ENCODE measurements at places on chromosomes 11 and 22.

- no peak for DNase-seq
These were observed 27.9 kb downstream of the YPEL1 start for GRCh38 chr22:21707677-21708076.

DNA sequence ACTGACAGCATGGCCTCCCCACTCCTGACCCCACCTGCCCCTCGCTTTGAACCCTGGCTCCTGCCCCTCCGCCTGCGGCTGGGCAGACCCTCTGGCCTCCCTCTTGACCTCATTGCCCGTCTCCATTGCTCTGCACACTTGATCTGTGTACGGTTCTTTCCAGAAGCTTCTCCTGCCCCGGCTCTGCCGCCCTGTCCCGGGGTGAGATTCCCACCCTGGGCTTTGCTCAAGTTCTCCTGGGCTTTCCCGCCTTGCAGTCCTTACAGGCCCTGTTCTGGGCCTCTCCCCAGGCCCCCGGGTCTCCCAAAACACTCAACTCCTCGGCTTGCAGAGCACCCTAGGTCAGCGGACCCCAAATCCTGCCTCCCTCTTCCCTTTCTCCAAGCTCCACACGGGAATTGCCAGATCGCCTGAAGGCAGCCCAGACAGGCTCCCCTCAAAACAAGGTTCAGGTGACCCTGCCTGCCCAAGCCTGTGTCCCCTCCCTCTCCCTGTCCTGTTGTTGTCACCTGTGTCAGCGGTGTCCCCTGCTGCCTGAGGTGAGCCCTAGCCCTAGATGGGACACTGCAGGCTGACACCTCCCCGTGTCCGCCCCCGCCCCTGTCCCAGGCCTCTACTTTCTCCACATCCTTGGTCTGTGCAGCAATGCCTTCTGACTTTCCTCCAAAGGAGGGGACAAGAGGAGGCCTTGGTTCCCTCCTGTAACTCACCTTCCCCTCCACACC, 1.5 kb downstream of the GAL start:
- DNase-seq = no peak

DNA sequence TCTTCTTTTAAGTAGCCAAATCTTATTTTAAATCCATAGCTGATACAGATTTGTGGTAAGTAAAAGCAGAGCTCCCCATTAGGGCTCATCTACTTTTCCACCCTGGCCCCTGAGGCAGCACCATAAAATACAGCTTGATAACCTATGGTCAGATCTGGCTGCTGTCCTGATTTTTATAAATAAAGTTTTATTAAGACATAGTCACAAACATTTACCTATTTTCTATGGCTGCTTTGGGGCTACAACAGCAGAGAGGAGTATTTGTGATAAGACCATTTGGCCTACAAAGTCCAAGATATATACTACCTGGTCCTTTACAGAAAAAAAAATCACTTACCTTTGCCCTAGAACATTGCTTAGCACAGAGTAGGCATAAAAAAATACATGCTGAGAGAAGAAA, 200.0 kb upstream of the SEZ6L start:
- DNase-seq = no peak

DNA sequence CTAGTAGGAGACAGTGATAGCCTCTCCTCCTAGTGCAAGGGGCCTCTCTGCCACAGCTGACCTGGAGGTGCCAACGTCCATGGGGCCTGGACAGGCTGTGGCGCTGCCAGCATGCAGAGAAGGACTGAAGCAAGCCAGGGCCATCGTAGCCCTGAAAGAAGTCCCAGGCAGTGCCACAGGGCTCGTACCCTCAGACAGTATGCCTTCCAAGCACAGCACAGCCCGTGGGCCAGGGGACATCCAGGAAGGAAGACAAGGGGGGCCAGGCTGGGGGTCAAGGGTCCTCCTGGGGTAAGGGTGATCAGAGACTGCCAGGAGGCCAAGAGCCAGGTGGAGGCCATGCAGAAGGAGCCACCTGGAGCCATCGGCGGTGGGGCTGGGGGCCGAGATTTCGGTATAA, 20.4 kb upstream of the MOB2 start:
- no peak for DNase-seq

DNA sequence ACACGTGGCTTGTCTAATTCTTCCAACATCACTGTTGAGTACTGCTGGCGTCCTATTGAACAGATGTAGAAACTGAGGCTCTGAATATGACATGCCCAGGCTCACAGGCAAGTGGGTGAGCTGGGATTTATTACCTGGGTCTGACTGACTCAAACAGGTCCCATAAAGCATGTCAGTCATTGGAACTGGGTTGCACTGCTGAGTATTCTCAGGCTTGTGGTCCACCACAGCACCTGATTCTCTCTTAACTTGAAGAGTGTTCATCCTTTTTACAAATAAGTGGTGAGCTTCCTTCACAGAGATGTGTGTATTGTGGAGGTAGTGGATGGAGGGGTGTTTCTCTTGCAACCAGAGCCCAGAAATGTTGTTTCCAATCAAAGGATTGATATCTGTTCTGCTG, 44.5 kb downstream of the SC5D start:
- DNase-seq = no peak

DNA sequence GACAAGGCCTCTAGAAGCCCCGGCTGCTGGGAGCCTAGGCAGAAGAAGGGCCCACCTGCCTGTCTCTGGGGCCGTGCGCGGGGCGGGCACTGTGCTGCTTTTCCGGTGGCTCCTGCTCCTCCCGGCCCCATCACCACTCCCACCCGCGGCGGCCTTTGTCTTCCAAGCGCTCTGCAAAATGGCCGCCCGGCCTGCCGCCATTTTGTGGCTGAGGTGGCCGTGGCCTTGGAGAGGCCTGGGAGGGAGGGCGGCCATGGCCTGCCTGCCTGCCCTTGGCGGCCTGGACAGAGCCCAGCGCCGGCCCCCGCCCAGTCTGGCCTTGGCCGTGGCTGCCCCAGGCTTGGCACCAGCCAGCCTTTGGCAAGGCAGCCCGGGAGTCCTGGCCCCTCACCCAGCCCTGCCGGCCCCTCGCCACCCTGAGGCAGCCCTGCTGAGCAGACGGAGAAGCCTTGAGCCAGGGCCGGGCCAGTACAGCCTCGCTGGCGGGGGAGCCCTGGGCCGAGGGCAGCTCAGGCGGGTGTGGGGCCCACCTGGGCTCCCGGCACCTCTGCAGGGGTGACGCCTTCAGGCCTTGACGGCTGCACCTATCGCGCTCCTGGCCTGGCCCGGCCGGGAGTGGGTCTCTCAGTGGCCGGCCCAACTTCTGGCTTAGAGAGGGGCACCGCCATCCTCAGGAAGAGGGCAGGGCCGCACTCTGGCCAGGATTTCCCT, 46.0 kb upstream of the PPARA start:
- DNase-seq = no peak

GRCh38 chr11:79170321-79170720, 270.5 kb downstream of the TENM4 start:
- DNase-seq = no peak

GRCh38 chr11:563812-564578, 3.2 kb downstream of the RASSF7 start:
- no peak for DNase-seq

DNA sequence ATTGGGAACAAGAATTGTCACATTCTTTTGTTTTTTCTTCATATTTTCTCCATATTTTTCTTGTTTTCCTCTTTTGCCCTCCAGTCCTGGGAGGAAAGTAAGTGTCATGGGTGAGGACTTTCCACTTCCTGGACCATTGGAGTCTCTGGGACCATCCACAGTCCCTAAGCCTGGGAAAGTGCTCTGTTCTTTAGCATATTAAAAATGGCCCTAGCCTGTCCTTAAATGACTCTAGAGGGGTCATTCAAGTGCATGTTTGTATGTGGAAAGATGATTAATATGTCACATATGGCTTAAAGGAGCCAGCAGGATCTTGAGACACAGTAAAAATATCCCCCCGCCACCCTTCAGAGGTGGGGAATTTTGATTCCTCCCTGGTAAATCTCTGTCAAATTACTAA, 20.1 kb upstream of the SCGB1D1 start:
- DNase-seq = no peak

Measured in BJ (cell line).